ENCODE measurements at places on chromosomes 3 and 15.

DNA sequence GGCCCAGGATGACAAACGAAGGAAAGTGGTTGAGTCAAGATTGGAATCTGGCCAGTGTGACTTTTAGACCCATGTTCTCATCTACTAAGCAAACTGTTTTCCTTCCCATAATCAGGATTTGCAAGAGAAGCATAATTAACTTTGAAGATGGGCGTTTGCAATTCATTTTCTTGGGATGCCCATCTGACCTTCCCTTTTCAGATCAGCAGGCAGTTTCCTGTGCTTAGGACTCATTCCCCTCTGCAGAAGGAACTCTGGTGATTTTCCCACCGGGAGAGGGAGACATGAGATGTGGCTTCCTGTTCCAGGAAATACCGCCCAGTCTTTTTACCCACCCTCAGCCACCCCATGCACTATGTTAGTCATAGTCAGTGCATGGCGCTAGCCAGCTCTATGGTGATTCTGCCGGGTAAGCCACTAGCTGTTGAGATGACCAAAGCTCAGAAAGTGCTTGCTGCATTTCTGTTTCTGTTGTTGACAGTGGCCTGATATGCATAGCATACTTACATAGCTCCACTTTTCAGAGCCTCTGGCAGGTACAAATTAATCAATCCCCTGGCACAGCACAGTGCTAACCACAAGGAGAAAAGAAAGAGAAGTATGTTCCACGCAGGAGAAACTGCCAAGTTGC lies 129.4 kb downstream of the VGLL4 start:
- no peak for DNase-seq

GRCh38 chr15:65175511-65175910 lies 9.6 kb downstream of the CLPX start:
- DNase-seq: no peak

- DNase-seq: no peak
Measured at GRCh38 chr3:125401402-125401801, 26.3 kb upstream of the ZNF148 start.

DNA sequence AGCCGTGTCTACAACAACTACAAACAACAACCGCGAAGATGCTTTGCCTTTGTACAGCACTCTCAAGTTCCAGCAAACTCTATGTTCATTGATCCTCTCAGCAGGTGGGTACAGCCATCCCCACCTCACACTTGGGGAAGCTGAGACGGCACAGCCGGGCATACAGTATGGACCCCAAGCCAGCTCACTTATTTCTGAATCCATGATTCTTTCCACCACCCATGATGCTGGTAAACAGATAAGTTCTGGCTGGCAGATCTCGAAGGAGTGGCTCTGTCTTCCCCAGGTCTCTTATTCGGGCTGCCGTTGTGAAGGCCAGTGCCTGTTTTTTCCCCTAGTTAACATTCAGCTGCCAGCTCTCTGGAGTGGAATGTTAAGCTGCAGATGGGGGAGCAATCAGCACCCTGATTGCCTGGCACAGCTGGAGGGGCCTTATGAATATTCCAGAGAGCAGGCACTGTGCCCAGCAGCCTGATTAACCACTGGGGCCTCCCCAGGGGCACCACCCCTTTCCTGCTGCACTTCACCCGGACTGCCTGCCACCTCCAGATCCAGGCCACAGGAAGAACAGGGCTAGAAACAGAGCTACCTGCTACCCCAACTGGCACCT lies 73.2 kb downstream of the CORO2B start:
- DNase-seq: peak; percentile 30

- DNase-seq: no peak
Measured at GRCh38 chr3:66439666-66440344, 61.0 kb downstream of the LRIG1 start.

GRCh38 chr15:77945566-77945965 lies 131.9 kb downstream of the TBC1D2B start:
- no peak for DNase-seq

DNA sequence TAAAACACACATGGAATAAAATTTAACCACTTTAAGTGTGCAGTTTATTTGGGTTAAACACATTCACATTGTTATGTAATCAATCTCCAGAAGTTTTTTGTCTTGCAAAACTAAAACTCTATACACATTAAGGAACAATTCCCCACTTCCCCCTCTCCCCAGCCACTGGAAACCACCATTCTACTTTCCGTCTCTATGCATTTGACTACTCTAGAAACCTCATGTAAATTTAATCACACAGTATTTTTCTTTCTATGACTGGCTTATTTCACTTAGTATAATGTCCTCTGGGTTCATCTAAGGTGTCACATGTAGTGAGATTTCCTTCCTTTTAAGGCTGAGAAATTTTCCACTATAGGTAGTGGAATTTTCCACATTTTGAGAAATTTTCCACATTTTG lies 568.7 kb upstream of the UBE2E2 start:
- DNase-seq: no peak

GRCh38 chr3:169990431-169990830 lies 23.8 kb downstream of the SEC62 start:
- no peak for DNase-seq

- no peak for DNase-seq
Measured at GRCh38 chr3:54950391-54951003, 22.6 kb upstream of the LRTM1 start.

- no peak for DNase-seq
Measured at GRCh38 chr15:85672332-85673084, 122.2 kb downstream of the KLHL25 start.

- DNase-seq: no peak
Measured at GRCh38 chr3:146747928-146748327, 142.8 kb upstream of the PLSCR5 start.

DNA sequence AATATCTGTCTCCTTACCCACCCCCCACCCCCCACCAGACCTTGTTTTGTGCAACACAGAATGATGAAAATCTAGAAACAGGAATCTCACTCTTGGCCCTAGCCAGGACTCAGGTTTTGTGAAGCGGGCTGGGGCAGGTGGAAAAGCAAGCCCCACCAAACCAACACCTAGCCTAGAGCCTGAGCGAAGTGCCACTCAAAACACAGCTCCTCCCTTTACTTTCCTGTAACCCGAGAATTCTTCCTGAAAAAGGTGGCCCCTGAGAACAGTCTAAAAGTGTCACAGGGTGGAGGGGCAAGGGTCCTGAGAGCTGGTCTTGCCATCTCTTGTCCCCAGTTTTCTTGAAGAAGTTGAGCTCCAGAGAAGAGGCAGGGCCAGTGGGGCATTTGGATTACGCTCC lies 17.4 kb upstream of the RPUSD3 start:
- no peak for DNase-seq

GRCh38 chr3:59839283-59839682 lies 789.5 kb upstream of the CFAP20DC start:
- no peak for DNase-seq

GRCh38 chr15:92883163-92883875 lies 16.8 kb upstream of the CHD2 start:
- DNase-seq: no peak

GRCh38 chr15:61367953-61368352 lies 138.9 kb upstream of the RORA start:
- DNase-seq: peak; percentile 15

- no peak for DNase-seq
Measured at GRCh38 chr3:188212308-188212969, 58.5 kb downstream of the LPP start.

- no peak for DNase-seq
Measured at GRCh38 chr15:32675466-32675865, 34.0 kb downstream of the SCG5 start.

DNA sequence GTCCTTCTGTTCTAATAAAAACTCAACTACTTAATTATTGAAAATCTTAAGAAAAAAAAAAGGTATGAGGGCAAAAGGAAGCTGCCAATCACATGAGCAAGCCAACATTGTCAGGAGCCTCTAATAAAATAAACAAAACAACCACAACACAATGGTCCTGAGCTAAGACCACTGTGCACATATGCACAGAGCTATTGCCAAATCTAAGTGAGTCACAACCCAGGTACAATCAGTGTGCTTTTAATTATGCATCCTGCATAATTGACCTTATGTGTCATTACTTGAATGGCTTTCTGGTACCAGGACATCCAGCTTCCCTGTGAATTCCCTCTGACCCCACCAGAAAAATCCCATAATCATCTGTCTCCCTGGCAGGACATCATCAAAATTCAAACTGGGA lies 639.8 kb downstream of the MAGI1 start:
- no peak for DNase-seq

DNA sequence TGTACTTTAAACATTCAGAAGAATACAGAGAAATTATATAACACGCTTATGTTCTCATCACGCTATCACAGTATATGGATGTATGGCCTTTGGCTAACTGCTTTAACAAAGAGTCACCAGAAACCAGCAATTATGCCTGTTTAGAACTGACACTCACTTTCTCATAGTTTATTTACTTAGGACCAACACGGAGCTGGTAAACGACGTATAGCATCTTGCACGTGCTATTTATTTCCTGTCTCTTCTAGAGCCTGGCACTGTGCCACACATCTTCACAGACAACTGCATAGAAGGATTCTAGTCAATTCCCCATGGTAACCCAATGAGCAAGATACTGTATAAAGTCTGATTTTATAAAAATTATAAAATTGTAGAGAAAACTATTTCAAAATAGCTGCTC lies 43.6 kb downstream of the TBC1D2B start:
- peak; percentile 16 for DNase-seq

DNA sequence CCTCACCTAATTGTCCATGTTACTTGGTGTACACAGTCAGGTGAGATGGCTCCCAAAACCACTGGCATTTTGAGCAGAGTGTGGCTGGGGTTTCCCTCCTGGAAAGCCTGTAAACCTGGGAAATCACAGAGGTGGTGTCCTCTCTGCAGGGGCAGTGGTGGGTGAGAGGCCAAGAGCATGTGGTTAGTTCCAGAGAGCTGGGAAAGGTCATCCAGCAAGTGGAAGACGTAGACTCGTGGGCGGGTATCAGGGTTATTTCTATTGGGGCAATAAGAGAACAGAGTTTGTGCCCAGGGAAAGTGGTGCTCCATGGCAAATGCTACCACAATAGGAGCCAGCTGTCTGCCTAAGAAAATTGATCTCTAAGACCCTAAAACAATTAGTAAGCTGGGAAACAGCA lies 44.6 kb upstream of the LIMD1 start:
- DNase-seq: no peak

- peak; percentile 5 for DNase-seq
Measured at GRCh38 chr15:65032801-65033537, 3.5 kb upstream of the MTFMT start.

GRCh38 chr3:32848215-32848614 lies 30.4 kb downstream of the TRIM71 start:
- no peak for DNase-seq

- DNase-seq: no peak
Measured at GRCh38 chr3:48422681-48423080, 7.2 kb downstream of the PLXNB1 start.

DNA sequence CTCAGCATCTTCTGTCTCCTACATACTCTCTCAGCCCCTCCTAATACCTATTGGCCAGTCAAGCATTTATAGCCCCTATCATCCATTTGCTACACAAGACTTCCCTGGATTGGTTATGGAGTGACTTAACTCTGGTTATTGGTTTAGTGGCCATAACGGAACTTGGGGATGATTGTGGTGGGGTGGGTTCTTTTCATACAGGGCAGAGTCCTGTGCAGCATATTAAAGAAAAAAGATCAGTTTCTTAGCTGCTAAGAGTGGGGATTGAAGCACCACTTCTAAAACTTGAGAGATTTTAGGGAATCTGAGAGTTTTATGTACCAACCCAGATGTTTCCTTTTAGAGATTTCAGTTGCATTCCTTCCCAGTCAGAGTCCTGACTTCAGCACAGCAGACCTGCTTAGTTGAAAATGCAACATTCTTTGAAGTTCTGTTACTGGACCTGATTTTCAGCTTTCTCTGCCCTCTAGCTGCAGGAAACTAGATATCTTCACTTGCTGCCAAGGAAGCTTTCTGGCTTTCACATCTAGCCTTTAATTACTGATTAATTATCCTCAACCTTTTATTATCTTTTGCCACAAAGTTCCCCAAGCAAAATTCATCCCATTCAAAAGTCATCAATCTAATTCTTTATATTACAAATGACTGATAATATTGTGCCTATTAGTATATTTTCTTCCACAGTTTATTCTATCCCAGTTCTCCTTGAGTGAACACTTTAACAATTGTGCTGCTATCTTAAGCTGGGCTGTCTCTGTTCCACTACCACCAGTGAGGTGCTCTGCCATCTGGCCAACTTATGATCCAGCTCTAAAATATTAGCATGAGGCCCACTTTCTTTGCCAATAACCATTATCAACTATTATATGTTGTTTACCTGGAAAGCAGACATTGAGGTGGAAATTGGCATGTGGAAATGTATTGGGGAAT lies 906.0 kb upstream of the ALCAM start:
- DNase-seq: no peak

DNA sequence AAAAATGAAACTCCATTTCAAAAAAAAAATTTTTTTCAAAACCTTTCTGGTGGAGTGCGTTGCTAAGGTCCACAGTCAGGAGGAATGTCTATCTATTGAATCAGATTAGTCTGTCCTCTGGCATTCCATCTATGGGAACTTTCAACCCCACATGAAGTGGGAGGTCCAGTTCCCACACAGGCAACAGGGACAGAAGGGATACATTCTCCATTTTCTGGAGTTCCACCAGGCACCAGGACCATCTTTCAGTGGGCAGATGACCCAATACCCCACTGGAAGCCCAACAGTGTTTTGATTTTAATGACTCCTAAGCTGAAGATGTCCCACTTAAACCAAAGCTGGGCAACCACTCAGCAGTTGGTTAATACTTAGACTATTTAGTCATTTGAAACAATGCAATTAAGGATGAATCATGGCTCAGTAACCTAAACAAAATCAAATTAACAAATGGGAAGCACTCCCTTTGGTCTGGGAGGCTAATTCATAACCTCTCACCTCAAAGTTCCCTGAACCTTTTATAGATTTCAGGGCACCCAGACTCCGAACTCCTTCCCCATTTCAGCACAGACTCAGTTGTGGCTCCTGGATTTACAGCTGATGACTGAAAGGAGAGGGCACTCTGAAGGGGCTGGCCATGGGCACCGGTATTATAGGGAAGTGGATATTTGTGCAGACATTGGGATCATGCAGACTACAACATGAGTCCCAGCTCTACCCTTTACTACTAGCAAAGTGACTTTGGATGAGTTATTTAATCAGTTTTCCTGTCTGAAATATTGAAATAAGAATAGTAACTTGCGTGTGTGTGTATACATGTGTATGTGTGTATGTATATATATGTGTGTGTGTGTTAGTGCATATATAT lies 264.3 kb upstream of the LRTM1 start:
- no peak for DNase-seq

DNA sequence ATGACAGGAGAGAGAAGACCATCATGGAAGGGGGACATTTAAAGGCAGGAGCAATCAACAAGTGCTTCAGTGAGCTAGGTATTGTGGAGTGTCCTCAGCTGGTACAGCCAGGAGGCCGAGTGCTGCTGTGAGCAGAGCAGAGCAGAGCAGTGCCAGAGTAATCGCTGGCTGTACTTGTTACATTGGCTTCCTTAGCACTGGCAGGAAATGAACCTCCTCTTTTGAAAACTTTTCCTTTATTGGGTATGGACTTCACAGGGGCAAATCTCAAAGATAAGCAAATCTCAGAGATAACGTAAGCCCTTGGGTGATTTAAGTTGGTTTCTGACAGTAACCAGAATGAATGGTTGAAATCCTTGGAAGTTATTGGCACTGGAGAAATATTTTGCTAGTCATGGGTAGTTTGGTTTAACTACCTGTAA lies 2.1 kb downstream of the SH3GL3 start:
- no peak for DNase-seq

Measured in NCI-H345 (cell line).